NCI-H2081 (cell line): ENCODE measurements at places on chromosomes 3 and 15.

DNA sequence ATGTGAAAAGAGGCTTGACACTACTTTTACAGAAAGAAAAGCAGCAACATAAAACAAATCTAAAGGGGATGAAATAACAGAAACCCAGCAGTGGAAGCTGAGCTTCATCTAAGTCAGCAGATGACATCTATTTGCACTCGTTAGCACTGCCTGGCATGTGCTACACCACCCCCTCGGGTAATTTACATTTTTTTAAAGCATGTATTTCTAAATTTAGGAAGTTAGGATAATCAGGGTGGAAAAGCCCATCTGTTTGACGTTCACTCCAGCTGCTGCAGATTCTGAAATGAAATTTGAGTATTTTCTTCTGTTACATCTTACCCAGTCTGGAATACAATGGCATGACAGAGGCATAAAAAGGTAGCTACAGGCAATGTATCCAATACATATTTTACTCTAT is 20.7 kb downstream of the IGSF11 start:
- DNase-seq = no peak

DNA sequence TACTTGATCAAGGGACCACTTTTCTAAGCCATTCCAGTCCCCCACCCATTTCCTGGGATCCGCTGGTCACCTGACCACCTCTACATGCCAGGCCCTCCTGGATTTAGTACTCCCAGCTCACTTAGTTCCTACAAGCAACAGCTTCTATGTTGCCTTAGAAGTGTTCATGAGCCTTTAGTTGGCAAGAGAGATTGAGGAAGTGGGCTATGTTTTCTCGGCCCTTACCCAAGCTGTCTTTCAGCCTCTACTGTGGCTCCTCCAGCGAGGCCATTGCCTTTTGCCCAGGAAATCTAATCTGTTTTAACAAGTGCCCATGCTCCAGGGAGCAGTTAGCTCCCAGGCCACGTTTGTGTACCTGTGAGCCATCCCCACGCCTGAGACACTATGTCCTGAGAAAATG is 4.5 kb upstream of the PRKAR2A start:
- no peak for DNase-seq

DNA sequence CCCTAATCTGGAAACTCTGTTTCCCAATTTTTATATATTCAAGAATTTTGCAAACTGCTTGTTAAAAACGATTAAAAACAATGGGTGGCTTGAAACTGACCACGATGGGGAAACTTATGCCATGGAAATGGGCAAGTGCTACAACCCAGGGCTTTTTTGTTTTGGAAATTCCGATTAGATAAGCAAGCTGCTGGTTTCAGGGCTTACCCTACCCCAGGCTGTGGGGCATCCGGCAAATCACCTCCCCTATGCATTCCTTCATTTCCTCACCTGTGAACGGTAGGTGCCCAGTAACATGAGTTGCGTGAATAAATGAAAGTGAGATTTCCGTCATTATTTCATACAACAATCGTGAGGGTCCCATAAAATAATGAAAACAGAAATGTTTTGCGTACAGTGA is 34.3 kb downstream of the ST6GAL1 start:
- no peak for DNase-seq

DNA sequence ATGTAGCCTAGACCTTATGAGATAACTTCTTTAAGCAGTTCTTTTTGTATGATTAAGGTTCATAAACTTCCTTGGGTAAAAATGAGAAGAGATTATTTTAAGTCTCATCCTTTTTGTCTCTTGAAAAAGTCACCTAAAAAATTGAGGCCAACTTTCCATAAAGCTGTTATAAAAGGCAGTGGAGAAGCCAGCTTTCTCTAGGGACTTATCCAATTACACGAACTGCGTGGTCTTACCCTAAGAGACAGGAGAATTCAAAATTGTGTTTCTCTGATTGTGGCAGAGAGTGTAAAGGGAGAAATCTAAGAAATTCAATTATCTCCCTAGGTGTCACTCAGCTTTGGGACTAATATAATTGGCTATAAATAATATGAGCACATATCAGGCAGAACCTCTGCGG is 262.0 kb downstream of the SHOX2 start:
- DNase-seq = no peak

GRCh38 chr3:54349691-54350090 is 227.3 kb downstream of the CACNA2D3 start:
- DNase-seq = no peak

GRCh38 chr3:141360888-141361598 is 7.3 kb upstream of the ZBTB38 start:
- DNase-seq = peak; percentile 65

DNA sequence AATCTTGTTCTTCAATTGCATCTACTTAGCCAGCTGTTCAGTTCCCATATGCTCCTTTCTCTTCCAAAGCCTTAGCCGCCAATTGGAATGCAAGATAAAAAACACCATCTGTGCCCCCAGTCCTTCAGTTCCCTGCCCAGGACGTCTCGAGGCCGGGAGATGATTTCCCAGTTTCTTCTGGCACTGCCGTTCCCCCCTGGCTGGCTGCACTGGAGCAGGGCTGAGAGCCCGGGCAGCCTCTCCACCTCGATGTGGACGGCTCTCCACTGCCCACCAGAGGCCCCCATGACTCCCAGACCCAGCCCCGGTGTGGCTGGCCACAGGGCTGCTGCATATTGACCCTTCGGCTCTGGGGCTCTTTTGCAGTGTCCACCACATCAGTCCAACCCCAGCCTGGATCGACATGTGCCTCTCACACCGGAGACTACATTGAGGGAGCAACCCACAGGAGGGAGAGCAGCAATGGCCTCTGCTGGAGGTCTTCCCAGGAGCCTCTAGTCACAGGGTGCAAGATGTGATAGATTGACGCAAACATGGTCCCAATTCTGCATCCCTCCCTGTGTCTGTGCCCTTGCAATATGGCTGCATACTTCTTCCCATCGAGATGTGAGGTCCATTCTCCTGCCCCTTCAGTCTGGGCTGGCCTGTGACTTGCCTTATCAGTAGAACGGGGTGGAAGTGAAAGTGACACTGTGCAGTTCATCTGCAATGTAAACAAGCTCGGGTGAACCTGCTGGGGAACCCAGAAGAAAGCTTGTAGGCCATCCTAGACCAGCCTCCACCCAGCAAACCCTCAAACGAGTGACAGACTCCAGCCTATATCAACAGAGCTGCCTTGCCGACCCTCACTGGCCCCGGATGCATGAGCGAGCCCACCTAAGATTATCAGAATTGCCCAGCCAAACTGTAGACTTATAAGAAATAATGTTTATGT is 52.3 kb upstream of the PRR20G start:
- no peak for DNase-seq

GRCh38 chr3:63355809-63356208 is 77.7 kb downstream of the SYNPR start:
- no peak for DNase-seq

DNA sequence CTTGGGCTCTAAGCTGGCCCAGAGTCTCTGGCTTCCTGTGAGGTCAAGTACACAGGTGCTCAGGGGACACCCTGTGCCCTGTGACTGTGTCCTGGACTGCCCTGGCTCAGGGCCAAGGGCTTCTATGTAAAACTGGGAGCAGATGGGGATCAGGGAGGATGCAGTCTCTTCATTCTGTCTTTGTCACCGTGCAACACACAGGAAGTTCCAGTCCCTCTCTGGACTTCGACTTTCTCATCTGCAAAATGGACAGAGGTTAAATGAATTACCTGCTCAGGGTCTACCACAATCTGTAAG is 61.9 kb upstream of the TLE3 start:
- DNase-seq = no peak

GRCh38 chr3:185176750-185177359 is 24.0 kb upstream of the C3orf70 start:
- peak; percentile 51 for DNase-seq

GRCh38 chr15:95883064-95883463 is 447.4 kb upstream of the NR2F2 start:
- no peak for DNase-seq

DNA sequence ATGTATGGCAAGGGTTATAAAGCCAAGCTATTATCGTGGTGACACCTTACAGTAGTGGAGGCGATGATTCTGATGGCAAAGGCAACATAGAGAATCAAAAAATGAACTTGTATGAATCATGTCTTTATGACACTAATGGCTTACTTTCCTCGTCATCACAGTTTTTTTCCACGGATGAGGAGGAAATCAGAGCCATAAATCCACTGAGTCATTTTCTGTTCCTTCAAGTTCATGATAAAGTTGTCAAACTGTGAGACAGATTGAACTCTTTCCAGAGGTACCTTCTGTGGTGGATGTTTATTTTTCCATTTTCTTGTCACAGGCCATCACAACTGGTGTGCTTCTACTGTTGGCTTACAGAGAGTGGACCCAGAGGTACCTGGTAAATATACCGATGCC is 8.5 kb downstream of the TMEM212 start:
- no peak for DNase-seq

DNA sequence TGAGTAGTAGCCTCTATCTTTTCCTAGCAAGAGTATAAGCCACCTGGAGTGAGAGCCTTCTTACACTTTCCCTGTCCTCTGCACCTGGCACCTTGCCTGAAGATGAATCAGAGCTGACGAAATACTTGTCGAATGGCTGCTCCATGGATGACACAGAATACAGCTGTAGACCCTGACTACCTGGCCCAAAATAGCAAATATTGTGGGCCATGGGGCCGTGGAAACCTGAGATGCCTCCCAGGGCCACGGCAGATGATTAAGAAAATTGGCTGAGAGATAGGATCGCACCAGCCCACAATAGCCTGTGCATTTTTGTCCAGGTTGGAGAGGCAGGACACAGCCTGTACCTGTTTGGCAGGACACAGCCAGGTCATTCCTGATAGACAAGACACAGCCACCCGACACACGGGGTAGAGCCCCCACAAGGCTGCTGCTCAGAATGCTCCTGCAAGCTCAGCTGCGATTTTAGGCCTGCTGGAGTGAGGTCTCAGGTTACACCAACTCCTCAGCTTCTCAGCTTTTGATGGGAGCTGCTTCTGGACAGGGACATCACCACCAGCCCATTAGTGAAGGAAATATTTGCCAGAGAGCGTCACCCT is 22.9 kb upstream of the TPM1 start:
- DNase-seq = no peak

DNA sequence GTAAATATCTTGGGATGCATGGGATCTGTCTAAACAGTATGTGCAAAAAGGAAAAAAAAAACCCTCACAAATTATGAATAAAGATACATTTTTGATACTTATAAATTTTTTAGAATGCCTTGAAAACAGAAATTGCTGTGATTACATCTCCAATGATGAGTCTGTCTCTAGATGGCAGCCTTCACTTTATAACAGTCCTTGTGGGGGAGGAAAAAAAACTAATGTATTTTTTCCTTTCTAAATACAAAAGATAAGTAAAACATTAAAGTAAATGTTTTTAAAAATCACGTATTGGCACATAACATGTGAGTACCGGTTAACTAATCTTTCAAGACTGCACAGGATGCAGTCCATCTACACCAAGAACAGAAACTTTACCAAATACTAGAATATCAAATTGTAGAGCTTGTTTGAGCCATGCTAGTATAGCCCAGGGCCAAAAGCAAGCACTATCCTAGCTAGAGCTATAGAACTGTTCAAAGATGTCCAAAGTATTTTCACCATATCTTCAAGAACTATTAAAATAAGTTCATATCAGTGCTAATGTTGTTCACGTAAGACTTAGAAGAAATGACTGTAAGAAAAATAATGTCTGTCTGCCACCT is 206.4 kb downstream of the STAG1 start:
- no peak for DNase-seq

DNA sequence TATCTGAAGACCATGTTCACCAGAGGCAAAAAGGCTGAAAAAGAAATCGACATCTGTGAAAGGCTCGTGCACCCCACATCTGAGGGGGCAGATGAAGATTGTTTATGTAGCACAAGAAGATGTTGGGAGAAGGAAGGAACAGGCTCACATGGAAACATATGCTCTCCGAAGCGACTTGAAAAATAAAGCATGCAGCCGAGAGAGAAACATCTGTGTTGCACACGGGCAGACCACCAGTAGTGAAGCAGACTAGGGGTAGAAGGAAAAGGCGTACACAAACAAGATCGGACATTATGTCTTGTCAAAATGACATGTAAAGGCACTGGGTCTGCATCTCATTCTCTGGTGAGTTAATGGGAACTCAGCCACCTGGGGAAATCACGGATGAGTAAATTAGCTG is 356.5 kb downstream of the ZIC4 start:
- DNase-seq = no peak

DNA sequence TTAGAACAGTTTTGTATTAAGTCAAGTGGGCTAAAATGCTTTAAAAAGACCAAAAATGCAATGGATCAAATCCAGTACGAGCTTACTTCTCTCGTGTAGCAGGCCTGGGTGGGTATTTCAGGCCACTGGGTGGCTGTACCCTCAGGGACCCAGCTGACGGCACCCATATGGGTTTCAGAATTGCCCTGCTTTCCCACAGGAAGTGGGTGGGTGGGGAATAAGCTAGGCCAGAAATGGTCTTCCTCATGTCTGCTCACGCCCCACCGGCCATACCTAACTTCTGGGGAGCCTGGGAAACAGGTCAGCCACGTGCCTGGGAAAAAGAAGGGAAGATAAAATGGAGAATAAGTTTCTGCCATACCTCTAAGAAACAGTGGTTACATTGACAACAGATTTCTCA is 20.3 kb downstream of the GPR160 start:
- no peak for DNase-seq

- DNase-seq = no peak
These were observed 23.6 kb downstream of the KCNMB3 start for GRCh38 chr3:179227349-179227748.

- DNase-seq = no peak
These were observed 108.1 kb downstream of the ROBO2 start for GRCh38 chr3:77147836-77148578.

- DNase-seq = no peak
These were observed 33.2 kb downstream of the MKRN2 start for GRCh38 chr3:12590096-12590495.

GRCh38 chr3:174192471-174192870 is 666.7 kb upstream of the NAALADL2 start:
- no peak for DNase-seq

DNA sequence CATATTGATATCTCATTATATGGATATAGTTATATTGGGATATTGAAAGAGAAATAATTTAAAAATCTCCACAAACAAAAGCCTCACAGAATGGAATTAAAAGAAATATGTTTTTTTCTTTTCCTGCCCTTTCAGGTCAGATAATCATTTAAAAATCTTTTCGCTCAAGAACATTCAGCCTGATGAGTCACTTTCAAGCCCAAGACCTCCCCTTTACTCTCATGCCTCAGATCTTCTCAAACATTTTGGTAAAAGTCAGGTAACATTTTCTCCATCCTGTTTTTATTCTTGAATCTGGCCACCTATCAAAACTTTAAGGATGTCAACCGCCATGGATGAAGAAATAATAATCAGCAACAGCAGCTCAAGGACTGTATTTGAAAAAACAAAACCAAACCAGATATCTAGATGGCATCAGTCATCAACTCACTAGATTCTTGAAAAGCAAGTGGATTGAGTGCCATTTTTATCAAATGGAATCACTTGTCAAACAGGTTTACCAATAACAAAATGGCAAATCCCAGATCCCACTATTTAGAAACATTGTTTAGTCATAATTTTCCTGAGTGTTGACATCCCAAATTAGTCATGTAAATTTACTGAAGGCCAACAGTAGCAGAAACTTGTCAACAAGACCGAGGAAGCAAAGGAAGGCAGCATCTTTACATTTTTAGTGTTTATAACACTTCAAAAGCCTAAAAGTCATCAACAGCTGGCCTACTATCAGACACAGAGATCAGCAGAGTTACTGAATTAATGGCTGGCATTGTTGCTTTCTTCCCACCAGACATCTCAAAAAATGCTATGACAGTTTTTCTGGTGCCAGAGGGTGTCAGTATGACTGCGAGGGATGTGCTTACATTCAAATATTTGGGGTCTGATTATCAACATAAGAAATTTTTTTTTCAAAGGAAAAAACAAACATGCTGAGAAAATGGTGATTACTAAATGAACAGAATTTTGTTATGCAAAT is 444.7 kb downstream of the MAGI1 start:
- DNase-seq = no peak

- no peak for DNase-seq
These were observed 90.9 kb downstream of the MBNL1 start for GRCh38 chr3:152359385-152360248.
